NCI-H1417 treated with DMSO at 0.1 percent for 48 hours (cell line): ENCODE measurements at places on chromosomes 3 and 15.

GRCh38 chr15:64519897-64520296 lies 59.5 kb downstream of the ZNF609 start:
- DNase-seq = no peak

DNA sequence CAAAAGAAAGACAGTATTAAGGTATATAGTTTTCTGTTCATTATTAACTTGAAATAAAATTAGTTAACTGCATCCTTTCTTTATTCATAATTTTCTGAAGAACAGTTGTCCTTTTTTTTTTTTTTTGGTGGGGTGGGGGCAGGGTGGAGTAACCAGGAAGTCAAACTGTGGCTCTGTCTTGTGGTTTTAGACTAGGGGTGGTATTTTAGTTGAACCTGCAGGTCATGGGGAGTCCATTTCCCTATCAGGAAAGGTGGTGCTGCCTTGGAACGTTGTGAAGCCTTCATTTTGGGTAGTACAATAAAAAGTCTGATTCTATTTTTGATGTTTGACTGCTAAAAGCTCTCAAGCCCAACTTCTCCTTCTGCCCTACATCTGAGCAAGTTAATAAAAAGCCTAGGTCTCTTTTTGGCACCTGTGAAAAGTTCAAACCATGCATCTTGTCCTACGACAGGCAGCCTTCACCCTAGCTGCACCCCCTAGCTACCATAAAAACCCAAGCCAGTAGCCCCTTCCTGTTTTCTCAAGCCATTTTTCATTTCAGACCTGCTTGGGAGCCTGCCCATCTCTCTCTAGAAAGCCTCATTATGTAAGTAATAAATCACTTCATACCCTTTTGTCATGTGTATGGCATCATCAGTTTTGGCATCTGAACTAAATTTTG lies 31.2 kb upstream of the RIOX2 start:
- DNase-seq = no peak

GRCh38 chr15:71921191-71921590 lies 110.8 kb downstream of the NR2E3 start:
- DNase-seq = no peak

DNA sequence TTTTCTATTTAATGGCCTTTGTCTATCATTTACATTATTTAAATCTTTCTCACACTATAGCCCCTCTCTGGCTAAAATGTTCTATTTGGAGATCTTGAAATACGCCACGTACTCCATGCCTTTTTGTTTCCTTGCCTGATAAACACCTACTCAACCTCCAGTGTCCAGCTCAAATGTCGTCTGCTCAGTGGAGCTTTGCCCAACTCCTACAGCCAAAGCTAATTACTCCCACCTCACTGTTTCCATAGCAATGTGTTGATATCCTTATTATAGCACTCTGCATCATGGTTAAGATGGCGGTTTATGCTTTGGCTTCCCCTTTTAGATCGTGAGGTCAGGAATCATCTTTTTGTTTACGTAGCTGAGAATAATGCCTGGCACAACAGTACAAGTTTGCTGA lies 55.9 kb downstream of the NGLY1 start:
- no peak for DNase-seq

DNA sequence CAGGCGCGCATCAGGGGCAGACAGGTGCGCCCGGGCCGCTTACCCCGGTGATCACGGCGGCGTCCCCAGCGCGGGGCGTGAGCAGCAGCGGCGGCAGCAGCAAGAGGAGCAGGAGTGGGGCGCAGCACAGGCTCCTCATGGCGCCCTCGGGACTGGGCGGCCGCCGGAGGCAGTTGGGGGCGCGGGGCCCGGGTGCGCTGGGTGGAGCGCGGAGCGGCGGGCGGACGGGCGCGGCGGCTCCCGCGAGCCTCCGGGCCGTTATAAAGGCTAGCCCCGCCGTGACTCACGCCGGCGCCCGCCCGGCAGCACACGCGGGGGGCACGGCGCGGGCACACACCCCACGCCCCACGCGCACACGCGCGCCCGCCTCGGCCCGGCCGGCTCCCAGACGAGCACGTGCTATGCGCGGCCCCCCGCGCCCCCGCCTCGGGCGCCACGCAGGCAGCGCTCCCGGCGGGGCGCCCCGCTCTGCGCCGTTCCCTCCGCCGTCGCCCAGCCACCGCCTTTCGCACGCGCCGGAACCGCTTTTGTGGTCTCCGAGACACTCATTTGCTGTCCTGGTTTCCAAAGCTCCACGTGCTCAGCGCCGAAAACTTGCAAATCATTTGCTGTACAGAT lies at the start of gene PROK2:
PROK2 (minus strand) TSS at position 235 of the 618 bp plus-strand sequence; CDS start at position 139, 96 bp downstream.
- peak; percentile 4 for DNase-seq

GRCh38 chr3:243356-243725 lies 46.8 kb downstream of the CHL1 start:
- no peak for DNase-seq

DNA sequence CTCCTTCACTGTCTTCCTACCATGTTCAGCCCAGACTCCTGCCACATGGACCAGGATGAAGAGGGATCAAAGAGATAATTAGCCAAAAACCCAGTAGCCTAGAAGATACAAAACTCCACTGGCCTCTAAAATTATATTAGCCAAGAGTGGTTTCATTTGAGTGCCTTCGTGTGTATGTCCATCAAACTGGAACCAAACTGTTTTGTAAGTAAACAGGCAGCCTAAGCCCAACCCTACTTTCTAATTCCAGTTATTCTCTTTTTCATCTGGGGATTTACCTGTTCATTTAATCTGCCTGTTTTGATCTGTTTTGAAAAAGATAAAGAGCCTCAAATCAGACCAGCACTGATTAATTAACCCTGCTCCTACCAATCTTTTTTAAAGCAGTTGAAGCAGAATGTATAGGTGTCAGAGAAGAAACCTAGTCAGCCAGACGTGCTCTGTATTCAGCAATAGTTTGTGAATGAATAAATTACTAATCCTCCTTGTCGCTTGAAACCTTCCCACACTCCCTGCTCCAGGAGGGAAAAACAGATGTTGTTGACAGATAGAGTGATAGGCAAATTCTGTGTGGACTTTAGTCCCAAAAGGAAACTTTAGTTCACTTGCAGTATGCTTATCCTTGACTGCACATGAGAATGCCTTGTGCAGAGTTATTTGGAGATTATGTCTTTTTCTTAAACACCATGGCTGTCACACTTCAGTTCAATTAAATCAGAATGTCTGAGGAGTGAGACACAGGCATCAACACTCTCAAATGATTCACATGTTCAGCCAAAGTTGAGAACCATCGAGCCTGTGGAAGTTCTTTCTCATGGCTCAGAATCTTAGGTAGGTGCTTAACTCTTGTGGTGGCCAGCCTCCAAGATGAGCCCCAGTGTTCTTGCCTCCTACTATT lies 55.5 kb upstream of the ZBED2 start:
- no peak for DNase-seq

DNA sequence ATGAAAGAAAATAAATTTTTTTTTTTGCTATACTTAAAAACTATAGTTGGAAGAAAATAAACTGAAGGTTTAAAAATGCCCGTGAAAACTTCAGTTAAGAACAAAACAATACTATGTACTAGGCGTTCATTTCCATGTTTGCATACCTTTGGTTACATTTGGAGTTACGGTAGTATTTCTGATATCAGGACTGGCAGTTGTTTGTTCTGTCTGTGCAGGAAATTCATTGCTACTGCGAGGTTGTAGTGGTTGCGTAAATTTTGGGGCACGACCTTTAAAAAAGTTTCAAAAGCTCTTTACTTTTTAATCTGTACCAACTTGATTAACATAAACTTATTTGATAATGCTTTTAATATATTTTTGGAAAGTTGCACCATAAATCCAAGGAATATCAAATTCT lies 47.9 kb downstream of the ST3GAL6 start:
- no peak for DNase-seq

DNA sequence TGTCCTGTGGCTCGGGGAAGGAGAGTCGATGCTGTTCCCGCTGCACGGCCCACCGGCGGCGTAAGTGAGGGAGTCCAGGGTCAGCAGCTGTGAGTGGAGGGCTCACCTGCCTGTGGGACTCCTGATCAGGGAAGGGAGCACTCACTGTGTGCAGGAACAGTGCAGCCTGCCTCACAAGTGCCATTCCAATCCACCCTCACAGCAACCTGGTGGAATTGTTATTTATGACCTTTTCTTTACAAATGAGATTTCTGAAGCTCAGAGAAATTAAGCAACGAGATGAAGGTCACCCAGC lies 9.0 kb downstream of the CHRD start:
- DNase-seq = no peak
